Left kidney (tissue), 8 donors: ENCODE measurements at places on chromosomes 4 and X.

DNA sequence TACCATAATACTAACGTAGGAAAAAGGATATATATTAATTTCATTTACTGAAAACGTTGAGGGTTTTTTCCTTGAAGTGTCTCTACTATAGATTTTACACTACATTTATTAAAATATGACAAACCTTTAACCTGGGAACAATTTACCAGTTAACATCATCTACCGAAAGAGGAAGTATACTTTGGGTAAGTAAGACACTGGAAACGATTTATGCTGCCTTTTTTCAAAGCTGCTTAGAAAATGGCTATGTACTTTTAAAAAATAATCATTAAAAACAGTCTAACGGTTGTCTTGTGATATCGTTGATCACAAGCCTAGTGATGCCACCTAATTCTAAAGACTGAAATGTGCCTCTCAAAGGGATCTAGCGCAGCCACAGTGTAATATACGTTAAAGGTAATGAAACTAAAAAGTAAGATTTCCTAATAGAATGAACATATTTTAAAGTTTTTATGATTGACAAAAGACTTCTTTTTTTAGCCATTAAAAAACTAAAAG lies 50.4 kb downstream of the STX18 start:
- no peak for DNase-seq

- DNase-seq, result no peak
These were observed 1511.1 kb downstream of the TECRL start for GRCh38 chr4:62898115-62898514.

GRCh38 chr4:69489856-69490255 lies 5.8 kb downstream of the UGT2B4 start:
- DNase-seq, result no peak

DNA sequence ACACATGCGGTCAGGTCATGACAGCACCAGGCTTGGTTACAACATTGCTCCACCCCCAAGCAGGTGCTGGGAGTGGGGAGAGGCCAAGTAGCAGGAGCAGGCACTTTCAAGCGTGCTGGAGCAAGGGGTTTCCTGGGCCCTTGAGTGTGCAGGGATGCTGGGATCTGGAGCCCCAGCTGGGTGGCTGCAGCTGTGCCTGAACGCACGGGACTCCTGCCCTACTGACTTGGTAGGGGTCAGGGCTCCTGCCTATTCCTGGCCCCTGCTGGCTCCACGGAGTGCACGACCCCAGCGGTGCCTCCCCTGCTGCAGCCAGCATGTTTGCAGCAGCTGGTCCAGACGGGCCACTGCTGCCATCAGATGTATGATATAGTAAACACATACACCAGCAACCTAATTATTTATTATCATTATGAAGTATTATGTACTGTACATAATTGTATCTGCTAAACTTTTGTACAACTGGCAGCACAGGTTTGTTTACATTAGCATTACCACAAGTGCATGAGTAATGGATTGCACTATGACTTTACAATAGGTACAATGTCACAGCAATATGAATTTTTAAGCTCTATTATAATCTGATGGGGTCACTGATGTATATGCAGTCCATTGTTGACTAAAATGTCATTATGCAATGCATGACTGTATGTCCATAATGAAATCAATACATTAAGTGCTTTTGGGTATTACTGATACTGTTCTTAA lies 620.6 kb downstream of the RAPGEF2 start:
- DNase-seq, result no peak

GRCh38 chr4:6474705-6475457 lies 2.5 kb upstream of the PPP2R2C start:
- DNase-seq, result no peak

DNA sequence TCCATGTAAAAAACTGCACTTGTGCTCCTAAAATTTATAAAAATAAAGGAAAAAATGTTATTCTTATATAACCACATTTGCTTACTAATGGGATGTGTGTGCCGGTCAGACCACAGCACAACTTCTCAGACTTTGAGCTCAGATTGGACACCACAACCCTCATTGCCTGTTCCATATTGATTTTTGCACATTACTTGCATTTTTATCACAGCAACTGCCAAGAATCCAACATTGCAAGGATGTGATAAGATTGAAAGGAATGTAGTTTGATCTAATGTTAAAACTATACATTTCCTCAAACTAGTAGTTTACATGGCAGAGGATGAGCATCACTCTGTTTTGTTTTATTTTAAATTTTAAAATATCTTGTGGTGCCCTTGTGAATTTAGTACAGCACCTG lies 227.8 kb downstream of the KDR start:
- no peak for DNase-seq

DNA sequence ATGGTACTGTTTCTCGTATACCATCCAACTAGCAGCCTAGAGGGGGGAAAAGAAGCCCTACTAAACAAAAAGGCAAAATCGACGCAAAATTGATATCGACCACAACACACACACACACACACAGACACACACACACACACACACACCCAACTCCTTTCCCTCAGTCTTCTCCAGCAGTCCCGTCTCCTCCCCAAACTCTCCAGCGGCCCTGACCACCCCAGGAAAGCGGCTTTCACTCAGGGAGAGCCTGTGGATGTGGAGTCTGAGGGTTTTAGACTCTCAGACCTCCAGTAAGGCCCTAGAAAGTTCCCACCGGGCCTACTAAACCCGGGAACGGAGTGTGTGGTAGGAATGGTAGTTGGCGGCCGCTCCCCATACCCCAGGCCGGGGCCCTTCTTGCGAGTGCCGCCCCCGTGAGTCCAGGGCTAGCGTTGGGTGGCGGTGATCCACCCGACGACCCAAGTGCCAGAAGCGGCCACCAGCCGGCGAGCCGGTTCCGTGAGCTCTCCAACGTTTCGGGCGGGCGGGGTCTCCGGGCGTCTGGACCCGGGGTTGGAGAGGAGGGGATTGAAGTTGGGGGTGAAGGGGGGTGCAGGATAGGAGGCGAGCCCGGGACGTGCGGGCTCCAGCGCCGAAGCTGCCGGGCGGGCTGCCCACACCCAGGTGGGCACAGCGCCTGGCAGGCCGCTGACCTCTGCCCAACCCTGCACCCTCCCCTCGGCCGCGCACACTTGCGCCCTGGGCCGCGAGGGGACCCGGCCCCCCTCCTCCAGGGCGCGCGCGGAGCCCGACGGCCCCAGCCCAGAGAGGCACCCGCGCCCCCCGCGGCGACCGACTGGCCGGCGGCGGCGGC lies 13.7 kb downstream of the ARX start:
- DNase-seq, result no peak

- DNase-seq, result no peak
These were observed 35.5 kb downstream of the CPLX1 start for GRCh38 chr4:790466-790820.

DNA sequence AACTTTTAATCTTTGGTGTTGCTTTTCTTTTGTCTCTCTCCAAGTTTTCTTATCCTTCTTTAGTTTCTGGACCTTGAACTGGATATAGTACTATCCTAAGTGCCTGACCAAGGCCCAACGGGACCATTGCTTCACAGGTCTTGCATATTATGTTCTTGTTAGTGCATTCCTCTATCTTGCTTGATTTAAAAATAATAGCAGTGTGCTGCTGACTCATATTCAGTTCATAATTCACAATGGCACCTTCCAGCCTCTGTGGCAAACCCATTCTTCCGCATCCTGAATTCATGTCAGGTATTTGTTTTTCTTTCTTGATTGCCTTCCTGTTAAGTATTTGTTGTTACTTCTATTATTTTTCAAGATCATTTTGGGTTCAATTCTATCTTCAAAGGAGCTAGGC lies 197.1 kb upstream of the GIMD1 start:
- no peak for DNase-seq

DNA sequence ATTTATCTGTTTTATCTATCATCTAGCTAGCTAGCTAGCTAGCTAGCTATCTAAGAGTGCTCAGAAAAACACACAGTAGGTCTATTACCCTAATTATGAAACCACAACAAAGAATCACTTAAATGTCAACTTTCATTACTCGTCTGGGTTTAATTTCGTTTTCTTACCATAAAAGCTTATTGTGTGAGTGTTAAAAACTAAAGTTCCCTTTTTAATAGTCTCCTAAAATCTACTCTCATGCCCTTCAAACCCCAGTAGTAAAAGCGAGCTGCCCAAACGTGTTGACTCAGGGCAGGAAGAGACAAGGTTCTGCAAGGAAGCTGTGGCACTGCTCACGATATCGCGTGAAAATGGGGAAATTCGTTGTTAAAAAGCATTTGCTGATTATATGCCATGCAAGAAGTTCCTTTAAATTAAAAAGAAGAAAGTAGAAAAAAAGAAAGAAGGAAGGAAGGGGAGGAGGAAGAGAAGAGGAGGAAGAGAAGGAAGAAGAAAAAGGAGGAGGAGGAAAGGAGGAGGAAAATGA lies 595 bp downstream of the MBNL3 start:
- no peak for DNase-seq

GRCh38 chr4:34466411-34466810 lies 1777.9 kb downstream of the ARAP2 start:
- DNase-seq, result no peak

GRCh38 chrX:109967156-109967555 lies 35.8 kb upstream of the TMEM164 start:
- no peak for DNase-seq

DNA sequence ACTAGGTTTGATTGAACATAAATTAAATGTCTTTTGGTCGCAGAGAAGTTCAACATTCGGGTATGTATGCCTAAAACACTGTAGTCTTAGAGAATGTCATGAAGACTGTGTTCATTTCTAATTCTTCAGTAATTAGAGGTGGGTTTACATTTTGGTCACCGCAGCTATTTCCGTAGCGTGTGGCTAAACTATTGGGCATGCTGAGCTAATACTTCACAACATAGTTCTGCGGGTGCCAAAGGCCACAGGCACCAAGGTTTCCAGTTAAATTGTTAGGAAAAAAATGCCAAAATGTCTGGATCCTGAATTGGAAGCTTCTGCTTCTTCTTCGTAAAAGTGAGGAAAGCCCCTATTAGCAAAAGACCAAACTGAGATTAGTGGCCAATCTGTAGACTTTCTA lies 25.1 kb downstream of the SMIM31 start:
- no peak for DNase-seq

GRCh38 chr4:54096295-54096962 lies 3.5 kb upstream of the GSX2 start:
- no peak for DNase-seq

- no peak for DNase-seq
These were observed 47.7 kb upstream of the UGDH start for GRCh38 chr4:39574946-39575345.

- DNase-seq, result no peak
These were observed 177.3 kb upstream of the FAT1 start for GRCh38 chr4:186900984-186901383.

DNA sequence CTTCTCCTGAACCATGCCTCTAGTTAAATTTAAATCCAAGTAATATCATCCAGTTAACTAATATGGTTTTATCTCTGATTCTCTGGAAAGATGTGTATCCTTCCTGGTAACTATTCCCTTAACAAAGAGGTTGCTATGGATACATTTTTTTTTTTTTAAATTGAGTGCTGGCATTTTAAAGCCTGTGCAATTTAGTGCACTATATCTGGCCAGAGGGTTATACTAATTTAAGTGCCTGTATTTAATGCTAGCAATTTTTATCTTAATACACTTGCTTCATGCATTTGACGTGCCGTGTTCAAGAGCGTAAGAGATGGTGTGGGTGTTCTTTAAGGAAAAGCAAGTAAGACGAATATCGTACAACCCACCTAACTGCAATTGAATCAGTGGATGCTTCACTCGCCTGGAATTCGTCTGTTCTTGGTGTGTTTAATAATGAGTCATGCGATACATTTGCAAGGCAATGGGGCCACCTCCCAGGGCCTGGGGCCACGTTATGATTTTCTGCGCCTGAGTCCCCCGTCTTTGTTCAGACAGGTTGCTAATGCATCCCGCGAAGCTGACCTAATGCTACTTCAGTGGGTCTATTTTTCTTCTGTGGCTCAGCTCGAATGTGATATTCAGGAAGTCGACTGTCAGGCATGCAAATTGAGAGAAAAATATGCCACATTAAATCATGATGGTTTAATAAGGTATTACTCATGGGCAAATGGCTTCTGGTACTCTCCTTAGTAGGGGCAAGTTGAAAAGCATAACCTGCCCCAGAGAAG lies 14.2 kb upstream of the MID1 start:
- no peak for DNase-seq

DNA sequence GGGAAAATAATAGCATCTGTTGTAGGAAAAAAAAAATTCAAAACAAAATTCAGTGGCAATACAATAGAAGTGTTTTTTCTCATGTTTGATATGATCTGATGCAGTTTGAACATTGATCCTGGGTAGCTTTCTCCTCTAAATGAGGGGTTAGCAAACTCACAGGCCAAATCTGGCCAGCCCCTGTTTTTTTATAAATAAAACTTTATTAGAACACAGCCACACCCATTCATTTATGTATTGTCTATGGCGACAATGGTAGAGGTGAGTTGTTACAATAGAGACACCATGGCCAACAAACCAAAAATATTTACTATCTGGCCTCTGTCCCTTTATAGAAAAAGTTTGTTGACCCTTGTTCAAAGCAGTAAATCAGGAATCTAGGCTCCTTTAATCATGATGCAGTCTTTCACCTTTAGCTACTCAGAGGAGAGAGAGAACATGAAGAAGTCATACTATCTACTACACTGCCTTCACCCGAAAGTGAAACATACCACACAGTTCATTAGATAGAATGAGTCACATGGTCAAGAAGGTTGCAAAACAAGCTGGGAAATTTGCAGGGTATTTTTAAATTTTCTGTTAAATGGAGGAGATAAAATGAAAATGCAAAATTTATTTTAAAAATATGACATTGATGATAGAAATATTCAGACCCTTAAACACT lies 186.6 kb upstream of the MAOA start:
- DNase-seq, result no peak

DNA sequence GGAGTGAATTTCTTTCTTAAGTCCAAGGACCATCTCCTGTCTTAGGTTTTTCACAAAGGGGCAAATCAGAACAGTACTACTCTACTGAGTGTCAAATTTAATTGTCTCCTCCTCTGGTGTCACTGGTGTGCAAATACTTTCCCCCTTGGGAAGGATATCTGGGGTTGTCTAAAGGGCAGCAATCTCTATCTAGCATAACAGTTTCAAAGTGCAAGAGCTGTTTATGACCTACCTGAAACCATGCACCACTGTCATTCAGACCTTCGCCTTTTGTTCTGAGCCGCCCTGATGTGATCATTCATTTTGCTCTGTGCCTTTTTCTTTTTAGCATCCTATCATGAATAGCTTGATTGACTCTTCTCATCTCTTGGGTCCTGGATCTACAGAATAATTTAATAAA lies 39.3 kb downstream of the IL1RAPL1 start:
- DNase-seq, result no peak
